SK-N-DZ (cell line): ENCODE measurements at places on chromosomes 13 and 19.
A peak's percentile ranks its signal among the peaks of the same experiment; 100 is the strongest.

DNA sequence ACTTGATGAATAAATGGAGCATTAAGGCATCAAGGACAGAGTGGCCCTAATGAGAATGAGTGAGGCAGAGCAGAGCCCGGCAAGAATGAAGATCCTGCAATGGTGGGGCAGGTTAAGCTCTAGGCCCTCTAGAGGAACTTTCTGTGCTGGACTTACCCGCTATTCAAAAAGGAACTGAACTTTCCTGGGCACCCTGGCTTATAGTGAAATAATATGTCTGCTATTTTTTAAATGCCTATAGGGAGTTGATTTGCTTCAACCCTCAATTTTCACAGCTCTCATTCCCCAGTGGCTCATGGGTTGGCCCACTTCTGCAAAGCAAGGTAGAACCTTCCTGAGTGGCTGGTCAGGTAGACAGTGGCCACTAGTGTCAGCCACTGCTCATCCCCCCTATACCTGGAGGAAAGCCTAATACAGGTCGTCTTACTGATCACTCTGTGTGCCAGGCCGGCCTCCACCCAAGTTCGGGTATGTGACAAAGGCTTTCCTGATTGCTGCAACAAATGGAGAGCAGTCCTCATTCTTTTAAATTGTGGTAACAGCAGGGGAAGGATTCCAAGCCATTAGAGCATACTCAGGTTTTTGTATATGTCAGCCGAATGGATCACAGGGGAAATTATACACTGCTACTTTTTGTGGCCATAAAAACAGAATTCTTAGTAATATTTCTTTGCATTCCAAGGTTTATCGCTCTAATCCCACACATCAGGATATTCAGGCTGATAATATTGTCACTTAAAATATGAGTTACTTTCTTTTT, 103.0 kb downstream of the KL start:
- no peak for DNase-seq

GRCh38 chr13:33544308-33544707, 258.8 kb upstream of the STARD13 start:
- DNase-seq = peak; percentile 20

DNA sequence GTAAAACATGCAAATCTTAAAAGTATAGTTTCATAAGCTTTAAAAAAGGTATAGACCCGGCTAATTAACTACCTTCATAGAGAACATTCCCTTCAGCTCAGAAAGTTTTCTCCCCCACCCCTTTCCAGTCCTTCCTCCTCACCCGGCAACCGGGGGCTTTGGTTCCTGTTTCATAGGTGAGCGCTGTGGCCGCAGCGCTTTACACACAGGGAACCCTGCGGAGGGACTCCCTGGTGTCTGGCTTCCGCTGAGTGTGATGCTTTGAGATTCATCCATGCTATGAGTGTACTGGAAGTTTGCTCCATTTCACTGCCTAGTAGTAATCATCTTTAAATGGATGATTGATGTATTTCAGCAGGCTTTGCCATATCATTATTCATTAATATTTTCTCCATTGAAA, 26.0 kb upstream of the PABPC3 start:
- no peak for DNase-seq

GRCh38 chr19:46186717-46187101, 38.7 kb downstream of the IGFL2 start:
- no peak for DNase-seq

- DNase-seq = no peak
Observed at GRCh38 chr13:75442736-75443234, 39.2 kb downstream of the TBC1D4 start.

GRCh38 chr13:105291987-105292386, 1243.5 kb downstream of the EFNB2 start:
- DNase-seq = no peak

- DNase-seq = no peak
Observed at GRCh38 chr13:32297206-32297605, 18.0 kb downstream of the ZAR1L start.

GRCh38 chr13:94228763-94229162, 250.7 kb downstream of the DCT start:
- no peak for DNase-seq

- no peak for DNase-seq
Observed at GRCh38 chr19:33618884-33619283, 2.9 kb upstream of the CHST8 start.

- DNase-seq = no peak
Observed at GRCh38 chr13:56988543-56988942, 152.2 kb upstream of the PRR20A start.

DNA sequence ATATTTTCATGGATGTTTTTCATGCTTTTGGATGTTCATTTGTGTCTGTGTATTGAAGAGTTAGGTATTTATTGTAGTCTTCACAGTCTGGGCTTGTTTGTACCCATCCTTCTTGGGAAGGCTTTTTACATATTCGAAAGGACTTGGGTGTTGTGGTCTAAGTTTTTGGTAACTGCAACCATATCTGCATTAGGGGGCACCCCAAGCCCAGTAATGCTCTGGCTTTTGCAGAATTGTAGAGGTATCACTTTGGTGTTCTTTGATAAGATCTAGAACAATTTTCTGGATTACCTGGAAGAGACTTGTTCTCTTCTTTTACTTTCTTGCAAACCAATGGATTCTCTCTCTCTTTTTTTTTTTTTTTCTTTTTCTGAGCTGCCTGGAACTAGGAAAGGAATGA, 581.3 kb downstream of the DACH1 start:
- peak; percentile 20 for DNase-seq
